NCI-H524 treated with DMSO at 0.1 percent for 48 hours (cell line): ENCODE measurements at places on chromosomes 5 and 9.

DNA sequence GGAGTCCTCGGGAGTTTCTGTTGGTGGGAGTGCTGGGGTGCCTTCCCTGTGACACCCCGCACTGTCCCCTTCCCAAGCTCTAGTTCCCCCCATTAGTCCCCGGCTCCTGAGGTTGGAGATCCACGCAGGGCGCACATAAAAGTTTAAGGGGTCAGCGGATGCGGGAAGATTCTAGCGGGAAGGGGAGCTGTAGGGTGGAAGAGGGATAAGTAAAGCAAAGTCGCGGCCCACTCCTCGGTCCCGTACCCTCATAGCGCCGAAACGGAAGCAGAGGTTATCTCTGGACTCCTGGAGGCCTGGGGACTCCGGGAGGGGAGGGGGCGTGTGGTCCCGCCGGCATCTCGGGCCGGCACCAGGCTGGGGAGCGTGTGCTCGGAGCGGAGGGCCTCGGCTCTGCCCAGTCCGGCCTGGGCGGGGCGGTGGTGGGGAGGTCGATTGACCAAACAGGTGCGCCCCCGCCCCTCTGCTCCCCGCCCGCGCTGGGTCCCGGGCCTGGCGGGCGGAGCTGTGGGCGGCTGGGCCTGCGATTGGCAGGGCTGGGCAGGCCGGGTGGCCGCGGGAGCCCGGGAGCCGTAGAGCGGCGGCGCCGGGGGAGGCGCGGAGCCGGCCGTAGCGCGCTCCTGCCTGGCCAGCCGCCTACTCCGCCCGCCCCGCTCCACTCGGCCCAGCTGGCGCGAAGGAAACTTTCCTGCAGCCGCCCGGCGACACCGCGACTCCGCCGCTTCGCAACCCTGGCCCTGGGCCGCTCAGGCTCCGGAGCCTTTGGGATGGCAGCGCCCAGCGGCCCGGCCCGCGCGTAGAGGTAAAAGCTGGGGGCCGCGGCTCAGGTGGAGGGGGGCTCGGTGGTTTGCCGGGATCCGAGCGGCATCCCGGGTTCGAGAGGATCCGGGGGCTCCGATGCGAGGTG is 52.2 kb upstream of the DAB2IP start:
- no peak for DNase-seq

- DNase-seq, result no peak
Measured at GRCh38 chr9:89417832-89418473, 80.0 kb downstream of the SEMA4D start.

- DNase-seq, result no peak
Measured at GRCh38 chr5:157088342-157088990, 20.4 kb downstream of the HAVCR2 start.

DNA sequence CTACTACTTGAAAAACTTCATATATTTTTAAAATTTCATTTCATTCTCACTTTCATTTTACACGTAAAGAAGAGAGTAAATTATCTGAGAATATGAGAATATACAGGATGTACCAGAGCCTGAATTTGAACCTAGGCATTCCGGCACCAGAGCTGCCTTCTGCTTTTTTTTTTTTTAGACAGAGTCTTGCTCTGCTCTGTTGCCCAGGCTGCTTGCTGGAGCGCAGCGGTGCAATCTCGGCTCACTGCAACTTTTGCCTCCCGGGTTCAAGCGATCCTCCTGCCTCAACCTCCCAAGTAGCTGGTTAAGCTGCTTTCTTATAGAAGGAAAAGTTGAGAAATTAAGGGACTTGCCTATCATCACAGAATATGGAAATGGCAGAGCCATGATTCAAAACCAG is 540.1 kb downstream of the EBF1 start:
- no peak for DNase-seq

DNA sequence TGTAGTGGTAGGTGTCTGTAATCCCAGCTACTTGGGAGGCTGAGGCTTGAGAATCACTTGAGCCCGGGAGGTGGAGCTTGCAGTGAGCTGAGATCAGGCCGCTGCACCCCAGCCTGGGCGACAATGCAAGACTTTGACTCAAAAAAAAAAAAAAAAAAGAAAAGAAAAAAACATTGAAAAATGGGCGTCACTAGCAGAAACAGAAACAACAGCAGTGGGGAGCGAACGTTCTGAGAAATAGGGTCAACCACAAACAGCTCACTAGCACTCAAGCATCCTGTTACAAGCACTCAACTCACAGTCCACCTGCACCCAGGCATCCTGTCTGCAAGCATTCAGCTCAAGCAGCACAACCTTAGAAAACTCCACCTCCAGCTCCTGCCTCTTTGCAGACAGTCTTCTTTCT is 17.2 kb downstream of the TRIM14 start:
- DNase-seq, result no peak

DNA sequence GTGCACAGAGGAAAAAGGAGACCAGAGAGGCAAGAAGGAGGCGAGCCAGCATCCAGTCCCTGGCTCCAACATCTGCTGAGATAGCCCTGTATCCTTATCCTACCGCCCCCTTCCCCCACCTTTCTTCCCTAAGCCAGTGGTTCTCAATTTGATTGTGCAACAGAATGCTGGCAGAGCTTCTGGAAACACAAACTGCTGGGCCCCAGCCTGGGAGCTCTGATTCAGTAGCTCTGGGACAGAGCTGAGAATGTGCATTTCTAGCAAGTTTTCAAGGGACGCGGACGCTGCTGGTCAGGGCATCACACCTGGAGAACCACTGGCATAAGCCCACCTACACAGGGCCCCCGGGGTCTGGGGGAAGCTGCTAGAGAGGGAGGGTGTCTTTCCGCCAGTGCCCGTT is 21.1 kb downstream of the AK8 start:
- no peak for DNase-seq

DNA sequence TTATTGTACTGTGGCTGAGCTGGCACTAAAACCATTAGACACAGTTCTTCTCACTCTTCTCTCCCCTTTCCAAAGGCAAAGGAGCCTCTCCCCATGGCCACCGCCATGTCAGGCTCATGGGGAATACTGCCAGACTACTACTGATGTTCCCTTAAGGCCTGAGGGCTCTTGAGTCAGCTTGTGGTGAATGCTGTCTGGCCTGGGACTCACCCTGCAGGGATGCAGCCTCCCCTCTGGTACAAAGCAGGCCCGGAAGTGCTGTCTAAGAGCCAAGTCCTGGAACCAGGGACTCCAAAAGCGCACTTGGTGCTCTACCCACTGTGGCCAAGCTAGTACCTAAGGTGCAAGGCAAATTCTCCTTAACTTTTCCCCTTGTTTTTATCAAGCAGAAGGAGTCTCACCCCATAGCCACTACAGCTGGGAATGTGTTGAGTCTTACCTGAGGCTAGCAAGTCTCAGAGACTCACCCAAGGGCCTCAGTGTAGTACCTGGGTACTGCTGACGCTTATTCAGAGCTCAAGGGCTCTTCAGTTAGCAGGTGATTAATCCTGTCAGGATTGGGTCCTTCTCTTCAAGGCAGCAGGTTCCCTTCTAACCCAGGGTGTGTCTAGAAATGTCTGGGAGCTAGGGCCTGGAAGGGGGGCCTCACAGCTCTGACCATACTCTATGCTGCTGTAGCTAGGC is 33.2 kb upstream of the C5orf46 start:
- DNase-seq, result no peak
